ENCODE measurements at places on chromosomes 1 and 21. TPM values are rescaled to one million over a fixed set of nuclear protein-coding genes. Genes with fewer than 3 reads are reported as not detected.

DMBX1 gene
- total RNA-seq, result not detected

CASZ1 gene
- total RNA-seq, result 35.2 TPM

CYB561D1 gene
- 15.8 TPM for total RNA-seq

FAM3B gene
- not detected for total RNA-seq

FBXO2 gene
- 2.5 TPM for total RNA-seq

SUSD4 gene
- 9.1 TPM for total RNA-seq

FNDC5 gene
- total RNA-seq, result 30.0 TPM

ST6GALNAC5 gene
- total RNA-seq, result 27.7 TPM
